ENCODE measurements at places on chromosomes 6 and 20. TPM values are rescaled to one million over a fixed set of nuclear protein-coding genes. Genes with fewer than 3 reads are reported as not detected.

GRCh38 chr6:91720324-91720723 is 1133.5 kb upstream of the MAP3K7 start:
- no peak for DNase-seq

GRCh38 chr20:55538261-55538908 is 466.9 kb downstream of the CBLN4 start:
- no peak for DNase-seq

DNA sequence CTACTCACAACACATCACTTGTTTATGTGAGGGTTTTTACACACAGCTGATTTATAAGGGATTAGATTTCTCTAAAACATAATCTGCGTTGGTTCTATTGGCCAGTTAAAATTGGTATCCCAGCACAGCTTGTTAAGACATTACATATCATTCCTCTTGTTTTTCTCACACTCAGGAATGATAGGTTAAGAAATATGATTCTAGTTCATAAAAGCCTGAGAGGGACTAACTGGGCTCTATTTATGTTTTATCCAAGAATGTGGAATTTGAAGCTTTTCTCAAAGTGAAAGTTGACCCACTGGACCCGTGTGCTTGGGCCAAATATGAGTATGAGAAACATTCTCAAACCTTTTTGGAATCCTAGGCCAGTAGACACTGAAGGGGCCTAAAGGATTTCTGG is 117.3 kb downstream of the TMEM170B start:
- no peak for DNase-seq

TRIM15 gene
- total RNA-seq, result not detected

- no peak for DNase-seq
Observed at GRCh38 chr6:119802464-119802863, 452.9 kb upstream of the MAN1A1 start.
